ENCODE measurements at places on chromosomes 16 and 17.
A peak's percentile ranks its signal among the peaks of the same experiment; 100 is the strongest.

DNA sequence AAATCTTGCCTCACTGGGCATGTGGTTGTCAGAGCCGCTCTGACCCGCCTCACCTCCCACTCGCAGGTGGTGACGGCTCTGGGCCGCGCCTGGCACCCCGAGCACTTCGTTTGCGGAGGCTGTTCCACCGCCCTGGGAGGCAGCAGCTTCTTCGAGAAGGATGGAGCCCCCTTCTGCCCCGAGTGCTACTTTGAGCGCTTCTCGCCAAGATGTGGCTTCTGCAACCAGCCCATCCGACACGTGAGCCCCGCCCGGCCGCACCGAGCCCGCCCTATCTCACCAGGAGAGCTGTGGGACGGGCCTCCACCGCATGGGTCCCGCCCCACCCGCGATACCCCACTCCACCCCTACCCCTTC, 4.0 kb downstream of the TGFB1I1 start:
- peak; percentile 38 for DNase-seq

GRCh38 chr17:12730931-12731521, 58.3 kb upstream of the ARHGAP44 start:
- no peak for DNase-seq

DNA sequence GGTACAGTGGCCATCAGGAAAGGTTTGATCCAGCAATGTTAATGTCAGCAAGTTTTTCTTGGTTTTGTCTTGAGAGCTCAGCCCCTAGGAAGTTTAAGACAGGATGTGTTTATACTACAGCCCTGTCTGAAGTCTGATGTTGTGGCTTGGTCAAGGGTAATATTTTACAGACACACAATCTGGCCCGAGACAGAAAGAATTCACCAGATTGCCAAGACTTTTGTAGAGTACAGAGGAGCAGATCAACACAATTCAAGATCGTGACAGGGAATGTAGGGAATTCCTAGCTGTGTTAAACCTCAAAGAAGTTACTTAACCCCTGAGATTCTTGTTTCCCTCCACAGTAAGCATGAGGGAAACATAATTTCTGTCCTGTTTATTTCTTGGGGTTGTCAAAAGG, 63.1 kb downstream of the SHISA9 start:
- DNase-seq: no peak

GRCh38 chr16:85602402-85603202, 10.5 kb upstream of the GSE1 start:
- DNase-seq: no peak

GRCh38 chr16:56885446-56886162, 20.6 kb downstream of the SLC12A3 start:
- DNase-seq: no peak

DNA sequence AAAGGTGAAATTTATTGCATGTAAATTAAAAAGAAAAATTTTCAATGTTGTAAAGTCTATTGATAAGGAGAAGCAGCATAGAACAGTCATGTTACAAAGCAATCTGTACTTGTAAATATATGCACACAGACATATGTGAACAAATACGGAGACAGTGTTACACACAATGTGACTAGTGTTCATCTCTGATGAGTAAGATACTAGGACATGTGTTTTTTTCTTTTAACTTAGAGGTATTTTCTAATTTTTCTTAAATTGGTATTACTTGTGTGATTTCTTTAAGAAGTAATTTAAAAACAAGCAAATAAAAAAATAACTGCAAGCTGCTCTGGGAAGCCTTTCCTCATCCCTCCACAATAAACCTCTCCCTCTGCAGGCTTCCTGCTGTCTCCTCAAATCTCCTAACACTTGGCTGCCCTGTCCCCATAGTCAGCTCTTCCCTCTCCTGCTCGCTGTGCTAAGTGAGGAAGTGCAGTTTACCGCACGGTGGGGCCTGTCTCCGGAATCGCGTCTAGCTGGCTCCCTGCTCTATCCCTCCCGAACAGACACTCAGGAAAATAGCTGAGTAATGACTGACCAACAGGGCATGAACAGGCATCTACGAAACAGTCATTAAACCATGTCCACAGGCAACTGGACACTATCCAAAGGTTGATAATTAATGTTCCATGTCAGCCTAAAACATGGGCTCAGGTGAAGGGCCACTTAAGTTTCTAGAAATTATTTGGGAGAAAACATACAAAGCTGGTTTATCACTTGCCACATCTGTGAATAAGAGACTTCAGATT, 35.9 kb downstream of the CMTM4 start:
- DNase-seq: no peak

DNA sequence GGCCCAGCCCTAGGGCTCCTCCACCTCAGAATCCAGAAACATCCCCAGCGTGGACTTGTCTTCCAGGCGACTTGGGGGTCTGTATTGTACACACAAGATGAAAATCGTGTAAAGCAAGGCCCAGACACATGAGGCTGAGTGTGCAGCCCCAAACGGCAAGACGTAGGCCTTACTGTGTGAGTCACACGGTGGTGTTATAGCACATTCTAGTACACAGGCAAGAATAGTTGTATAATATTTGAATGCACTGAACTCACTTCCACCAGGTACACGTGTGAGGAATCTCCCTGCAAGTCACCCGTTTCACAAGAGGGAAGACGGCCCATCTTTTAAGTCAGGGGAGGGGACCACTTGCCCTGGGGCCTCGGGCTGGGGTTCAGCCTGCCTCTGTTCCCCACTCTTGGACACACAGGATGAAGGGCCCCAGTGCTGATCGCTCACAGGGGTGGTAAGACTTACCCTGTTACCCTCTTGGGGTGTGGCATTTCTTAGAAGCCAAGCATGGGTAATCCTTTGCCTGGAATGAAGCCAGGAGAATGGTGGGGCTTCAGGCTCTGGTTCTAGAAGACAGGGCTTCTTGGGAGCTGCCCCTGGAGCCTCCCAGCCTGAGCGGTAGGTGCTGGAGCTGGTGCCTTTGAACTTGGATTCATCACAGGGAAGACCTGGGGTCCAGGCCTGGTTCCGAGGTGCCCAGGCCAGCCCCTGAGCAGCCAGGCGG, 71.3 kb downstream of the SREBF1 start:
- no peak for DNase-seq

- DNase-seq: no peak
These were observed 3.4 kb downstream of the TMEM11 start for GRCh38 chr17:21210411-21211076.

- DNase-seq: no peak
These were observed 322.9 kb upstream of the MAF start for GRCh38 chr16:79923431-79923830.

DNA sequence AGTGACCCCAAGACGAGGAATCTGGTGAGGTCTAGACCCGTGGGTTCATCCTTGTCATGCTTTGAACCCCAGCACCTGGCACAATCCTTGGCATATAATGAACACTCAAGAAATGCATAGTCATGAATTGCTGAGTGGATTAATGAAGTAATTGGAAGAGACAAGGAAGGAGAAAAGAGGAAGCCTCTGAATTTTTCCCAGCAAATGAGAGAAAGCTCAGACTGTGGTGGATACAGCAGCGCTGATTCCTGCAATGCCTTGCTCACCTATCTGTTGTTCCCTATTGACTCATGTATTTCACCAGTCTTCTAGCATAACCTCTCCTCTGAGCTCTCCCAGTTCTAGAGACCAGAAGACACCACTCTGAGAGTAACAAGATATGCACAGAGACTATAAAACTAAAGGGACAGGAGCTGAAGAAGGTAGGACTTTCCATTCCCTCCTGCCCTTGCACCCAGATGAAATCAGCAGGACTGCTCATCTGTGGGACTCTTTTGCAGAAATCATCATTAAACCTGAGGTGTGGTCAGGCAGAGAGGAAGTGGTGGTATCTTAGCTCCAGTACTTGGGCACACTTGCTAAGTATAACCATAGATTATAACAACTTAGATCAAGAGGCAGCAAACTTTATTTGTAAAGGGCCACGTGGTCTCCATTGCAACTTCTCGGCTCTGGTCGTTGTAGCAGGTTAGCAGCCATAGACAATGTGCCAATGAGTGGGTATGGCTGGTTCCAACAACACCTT, 102.8 kb downstream of the MAF start:
- peak; percentile 6 for DNase-seq

DNA sequence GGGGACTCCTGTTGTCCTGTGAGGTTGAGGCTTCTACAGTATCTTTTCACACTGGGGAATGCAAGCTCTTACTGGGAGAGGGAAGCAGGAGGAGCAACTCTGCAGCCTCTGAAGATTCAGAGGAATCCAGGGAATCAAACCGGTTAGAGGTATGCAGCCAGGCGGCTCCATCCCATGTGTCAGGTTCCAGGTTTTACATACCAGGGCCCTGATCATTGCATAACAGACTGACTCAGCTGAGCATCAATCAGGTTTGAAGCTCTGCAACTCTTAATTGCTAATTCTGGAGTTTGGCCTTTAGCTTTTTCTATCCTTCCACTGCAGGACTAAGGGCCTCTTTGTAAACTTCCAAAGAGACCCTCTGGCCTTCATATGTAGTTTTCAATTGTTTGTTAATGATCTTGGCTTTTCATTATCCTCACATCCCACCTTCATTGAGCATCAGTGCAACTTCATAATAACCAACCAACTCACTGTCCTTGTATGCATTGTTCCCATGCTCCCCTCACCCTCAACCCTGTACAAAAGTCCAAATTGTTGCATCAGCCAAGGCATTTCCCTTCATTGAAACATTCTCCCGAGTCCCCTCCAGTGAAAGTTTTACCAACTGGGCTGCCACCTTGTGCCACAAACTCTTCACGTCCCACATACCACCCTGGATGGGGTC, 59.7 kb upstream of the DHX40 start:
- no peak for DNase-seq

- no peak for DNase-seq
These were observed 34.0 kb upstream of the PIRT start for GRCh38 chr17:10871914-10872313.

GRCh38 chr17:32899236-32900013, 22.5 kb upstream of the MYO1D start:
- DNase-seq: no peak

DNA sequence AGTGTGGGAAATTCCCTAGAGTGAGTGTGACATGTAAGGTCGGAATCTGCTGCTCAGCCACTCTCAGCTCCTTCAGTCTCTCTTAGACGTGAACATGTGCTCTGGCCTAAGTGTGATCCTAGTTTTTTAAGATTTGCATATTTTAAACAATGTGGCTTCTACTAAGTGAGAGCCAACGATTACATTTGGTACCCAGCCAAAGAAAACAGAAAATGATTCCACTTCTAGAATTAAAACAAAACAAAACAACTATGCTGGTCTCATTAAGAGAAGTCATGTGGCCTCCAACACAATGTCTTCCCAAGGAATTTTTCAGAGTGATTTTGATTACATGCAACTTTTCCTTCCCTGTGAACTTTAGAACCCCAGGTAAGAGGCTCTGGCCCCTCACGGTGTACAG, 10.1 kb downstream of the TMEM238L start:
- no peak for DNase-seq

DNA sequence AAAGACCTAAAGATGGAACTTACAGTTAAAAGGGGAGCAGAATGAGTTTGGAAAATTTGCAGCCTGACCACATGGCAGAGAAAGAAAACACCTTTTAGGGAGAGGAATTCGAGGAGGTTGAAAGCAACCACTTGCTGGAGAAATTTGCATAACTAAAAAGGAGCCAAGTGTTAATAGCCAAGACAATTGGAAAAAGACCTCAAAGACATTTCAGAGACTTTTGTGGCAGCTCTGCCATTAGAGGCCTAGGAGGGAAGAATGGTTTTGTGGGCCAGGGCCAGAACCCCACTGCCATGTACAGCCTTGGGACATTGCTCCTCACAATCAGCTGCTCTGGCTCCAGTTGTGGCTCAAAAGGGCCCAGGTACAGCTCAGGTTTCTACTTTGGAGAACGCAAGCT, 338.5 kb downstream of the UTP18 start:
- DNase-seq: no peak
